ENCODE measurements at places on chromosomes 7 and 10.

- no peak for DNase-seq
These were observed 55.9 kb downstream of the ITIH5 start for GRCh38 chr10:7610651-7611389.

- no peak for DNase-seq
These were observed 31.6 kb downstream of the ELAPOR2 start for GRCh38 chr7:87027900-87028299.

DNA sequence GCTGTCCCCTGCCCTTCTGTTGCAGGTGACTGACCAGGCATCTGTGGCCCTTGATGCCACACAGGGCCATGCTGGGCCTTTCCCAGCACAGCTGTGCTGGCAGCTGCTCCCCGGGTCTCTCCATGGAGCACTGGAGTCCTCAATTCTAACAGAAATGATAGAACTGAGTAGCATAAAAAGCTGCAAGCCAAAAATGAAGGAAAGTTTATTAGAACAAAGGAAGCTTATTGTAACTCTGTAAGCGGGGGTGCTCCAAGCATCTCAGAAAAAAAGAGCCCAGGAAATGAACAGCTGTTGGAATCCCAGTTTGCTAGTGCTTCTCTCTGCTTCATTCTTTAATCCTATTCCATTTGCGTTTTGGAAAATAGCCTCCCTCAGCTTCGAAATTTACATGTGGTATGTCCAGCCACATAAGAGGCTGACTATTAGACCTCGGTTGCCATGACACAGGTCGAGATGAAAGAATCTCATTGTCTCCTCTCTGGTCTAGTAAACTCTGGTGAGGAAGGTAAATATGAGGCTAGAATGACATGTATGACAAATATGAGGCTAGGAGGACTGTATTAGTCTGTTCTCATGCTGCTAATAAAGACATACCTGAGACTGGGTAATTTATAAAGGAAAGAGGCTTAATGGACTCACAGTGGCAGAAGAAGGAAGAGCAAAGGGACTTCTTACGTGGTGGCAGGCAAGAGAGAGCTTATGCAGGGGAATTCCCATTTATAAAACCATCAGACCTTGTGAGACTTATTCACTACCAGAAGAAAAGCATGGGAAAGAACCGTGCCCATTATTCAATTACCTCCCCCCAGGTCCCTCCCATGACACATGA lies 23.7 kb downstream of the EPDR1 start:
- DNase-seq: no peak

GRCh38 chr7:151600331-151600730 lies 80.6 kb upstream of the RHEB start:
- no peak for DNase-seq

- peak; percentile 23 for DNase-seq
These were observed 584 bp upstream of the GARS1 start for GRCh38 chr7:30594048-30594539.

DNA sequence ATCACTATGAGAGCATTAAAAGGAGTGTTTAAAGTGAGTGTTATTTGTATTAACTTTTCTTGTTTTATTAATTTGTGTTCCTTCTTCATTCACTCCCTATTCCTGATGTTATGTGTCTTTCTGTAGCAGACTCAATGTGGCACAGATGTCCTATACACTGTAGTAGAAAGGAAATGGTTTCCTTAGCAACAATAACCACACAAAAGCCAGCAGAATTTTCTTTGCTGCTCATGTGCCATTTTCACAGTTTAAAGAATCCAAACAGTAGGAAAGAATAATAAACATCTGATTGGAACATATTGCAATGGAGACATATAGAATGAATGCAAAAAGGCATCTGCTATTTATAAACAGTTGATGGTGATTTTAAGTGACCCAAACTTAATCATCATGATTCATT lies 763.6 kb downstream of the PHTF2 start:
- DNase-seq: no peak
